Stimulated activated CD8-positive, alpha-beta memory T cell treated with anti-CD3 and anti-CD28 coated beads, Interleukin-2, amount 100 ng/mL, for 1 hour (primary cell): ENCODE measurements at places on chromosomes 12 and 14.

DNA sequence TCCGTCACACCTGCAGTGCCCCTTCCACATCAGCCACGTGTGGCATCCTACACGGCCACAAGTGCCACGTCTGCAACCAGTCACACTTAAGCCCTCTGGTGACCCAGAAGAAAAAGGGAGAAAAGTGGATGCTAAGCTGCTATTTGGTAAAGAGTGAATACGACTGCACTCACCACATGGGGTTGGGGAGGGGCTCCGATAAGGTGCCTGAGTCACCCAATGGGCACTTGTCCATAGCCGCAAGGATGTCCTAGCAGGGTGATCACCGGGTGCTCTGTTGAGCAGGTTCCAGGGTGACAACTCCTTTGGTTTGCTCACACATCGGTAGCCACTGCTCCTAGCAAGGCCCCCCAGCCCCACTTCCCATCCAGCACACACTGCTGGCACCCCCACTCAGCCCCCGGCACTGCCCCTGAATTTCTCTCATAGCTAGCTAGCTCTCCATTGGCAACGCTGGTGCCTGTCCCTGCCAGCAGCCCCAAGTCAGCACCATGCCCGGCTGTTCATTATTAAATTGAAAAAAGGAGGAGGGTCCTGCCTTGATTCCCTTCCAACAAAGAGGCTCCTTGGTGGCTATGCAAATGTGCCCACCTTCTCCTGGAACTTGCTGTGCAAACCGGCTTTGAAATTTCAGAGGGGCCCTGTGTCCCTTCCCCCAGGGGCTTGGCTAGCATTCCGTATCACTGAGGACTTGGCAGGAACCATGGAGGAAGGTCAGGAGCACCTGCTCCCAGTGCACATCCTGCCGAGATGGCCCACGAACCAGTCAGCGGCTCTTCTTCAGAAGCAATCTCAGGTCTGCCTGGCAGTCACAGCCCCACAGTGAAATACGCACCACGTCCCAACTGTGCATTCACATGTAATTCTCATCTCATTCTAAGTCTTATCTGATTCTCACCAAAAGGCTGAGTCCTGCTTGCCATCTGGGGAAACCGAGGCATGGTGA is 227.7 kb upstream of the DIO3 start:
- no peak for DNase-seq

DNA sequence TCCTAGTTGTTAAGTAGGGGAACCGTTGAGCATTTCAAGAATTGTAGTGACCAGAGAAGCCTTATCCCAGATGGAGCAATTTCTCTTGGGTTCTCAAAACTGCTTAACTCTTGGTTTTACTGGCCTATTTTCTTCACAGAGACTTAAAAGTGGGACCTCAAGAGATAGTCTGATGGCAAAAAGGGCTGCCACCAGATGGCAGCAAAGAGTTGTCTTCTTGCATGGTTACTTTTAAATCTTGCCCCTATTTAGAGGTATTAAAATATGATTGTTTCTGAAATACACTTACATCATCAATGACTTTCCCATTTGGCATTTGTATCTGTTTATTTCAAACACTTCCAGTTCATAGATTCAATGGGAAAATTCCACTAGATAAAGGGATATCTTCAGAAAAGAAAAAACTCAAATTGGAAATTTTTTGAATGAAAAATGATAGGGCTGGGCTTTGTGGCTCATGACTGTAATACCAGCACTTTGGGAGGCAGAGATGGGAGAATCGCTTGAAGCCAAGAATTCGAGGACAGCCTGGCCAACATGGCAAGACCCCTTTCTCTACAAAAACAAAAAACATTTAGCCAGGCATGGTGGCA is 69.9 kb upstream of the CNTN1 start:
- DNase-seq, result no peak

DNA sequence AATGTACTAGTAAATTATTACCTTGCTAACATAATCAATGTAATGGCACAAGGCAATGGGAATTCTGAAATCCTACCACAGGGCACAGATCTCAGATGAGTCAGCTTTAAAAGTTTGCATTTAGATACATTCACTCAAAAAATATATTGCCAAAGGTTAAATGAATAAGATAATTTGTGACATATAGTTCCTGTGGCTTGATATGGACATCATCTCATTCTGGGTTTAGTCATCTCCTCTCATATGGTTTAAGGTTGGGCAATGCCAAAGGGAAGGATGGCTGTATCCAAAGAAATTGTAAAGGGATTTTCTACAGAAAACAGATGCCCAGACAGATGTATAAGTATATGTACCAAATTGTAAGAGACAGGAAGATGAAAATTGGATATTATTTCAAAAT is 1065.0 kb downstream of the LRFN5 start:
- no peak for DNase-seq

GRCh38 chr12:130920723-130921381 is 32.9 kb upstream of the ADGRD1 start:
- DNase-seq, result no peak

DNA sequence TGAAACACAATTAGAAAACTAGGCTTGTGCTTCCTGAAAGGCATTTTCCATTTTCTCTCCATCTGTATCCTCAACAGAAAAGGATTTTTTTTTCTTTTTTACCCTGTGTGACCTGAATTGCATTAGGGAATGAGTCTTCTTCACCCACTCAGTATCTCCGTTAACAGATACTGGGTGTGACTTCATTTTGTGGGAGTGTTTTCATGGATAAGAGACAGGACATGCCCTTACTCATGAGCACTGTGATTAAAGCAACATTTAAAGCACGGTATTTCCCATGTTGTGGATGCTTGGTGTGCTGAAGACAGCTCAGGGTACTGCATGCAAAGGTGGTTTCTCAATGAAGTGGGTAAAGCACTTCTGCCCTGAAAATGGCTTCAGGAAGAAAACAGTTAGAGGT is 1397.3 kb upstream of the TMEM132C start:
- no peak for DNase-seq

GRCh38 chr12:52497975-52498374 is 4.9 kb upstream of the KRT6A start:
- no peak for DNase-seq

DNA sequence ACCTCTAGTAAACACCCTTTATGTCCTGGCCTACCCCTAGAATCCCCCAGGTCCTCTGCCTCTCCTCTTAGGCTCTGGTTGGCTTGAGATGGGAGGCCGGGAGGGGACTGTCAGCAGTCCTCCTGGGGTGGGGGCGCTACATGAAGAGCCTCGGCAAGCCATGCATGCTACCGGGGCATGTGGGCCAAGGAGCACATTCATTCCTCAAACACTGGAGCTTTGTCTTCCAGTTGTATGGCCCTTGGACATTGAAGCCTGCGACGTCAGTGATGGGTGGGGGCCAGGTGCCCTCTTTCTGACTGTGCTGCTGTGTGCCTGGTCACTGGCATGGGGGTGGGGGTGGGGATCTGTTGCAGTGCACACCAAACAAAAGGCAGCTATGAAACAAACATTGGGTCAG is 15.8 kb upstream of the CELA1 start:
- no peak for DNase-seq

DNA sequence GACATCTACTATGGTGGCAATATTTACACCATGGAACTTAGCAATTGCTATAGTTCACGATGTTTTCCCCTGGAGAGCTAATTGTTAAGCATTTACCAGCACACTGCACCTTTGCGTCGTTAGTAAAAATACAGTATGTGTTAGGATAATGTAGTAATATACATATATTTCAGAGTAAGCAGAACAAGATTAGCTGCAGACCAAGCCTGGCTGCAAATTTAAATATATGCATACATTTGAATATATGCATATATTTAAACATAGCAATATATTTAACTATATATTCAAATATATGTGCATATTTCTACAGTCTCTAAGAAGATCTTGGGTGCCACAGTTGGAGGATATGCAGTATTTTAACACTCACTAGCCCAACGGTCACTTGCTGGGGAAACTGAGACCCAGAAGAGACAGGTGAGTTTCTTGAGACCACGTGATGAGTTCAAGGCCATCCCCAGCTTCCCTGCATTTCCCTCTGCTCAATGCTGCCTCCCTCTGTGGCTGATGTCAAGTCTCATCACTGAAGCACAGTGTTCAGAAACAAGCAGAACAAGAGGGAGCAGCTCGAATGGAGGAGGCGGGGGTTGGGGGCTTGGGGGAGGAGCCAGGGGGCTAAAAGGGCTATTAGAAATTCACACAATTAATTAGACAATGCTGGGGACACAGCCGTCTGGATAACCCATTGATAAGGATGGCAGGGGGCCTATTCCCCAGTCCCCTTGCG is 708.0 kb downstream of the MED13L start:
- no peak for DNase-seq

GRCh38 chr14:76699939-76700590 is 61.2 kb upstream of the VASH1 start:
- DNase-seq, result no peak

GRCh38 chr12:126506426-126507182 is 1441.4 kb downstream of the AACS start:
- no peak for DNase-seq

GRCh38 chr12:12088761-12089160 is 18.0 kb downstream of the BCL2L14 start:
- no peak for DNase-seq

DNA sequence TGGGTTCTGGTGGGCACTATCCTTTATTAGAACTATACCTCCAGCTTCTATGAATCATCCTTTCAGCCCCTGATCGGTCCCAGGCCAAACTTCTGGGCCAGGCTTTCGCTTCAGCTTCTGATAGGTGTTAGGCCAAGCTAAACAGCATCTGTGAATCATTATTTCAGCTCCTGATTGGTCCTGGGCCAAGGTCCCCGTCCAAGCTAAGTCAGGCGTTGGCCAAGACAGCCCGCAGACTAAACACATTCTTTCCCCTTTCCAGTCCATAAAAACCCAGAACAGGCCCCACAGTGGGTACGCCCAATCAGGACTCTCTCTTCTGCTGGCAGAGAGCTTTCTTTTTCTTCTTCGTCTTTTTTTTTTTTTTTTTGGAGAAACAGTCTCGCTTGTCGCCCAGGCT is 1808.9 kb upstream of the SEL1L start:
- no peak for DNase-seq

DNA sequence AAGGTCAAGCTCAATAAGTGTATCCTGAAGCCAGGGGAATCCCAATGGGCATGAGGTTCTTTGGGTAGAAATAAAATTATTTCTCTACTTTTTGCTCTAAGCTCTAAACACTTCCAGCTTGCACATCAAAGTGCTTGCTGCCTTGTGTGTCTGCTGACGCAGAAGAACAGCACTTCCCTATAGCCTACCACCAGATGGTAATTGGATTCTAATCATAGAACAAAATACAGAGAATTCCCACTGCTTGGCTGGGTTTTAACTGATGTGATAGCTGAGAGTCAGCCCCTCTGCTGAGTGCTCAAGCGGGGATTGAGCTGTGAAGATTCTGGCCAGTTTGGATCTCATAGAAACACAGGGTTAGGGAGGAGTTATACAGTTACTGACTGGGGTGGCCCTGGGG is 132.4 kb upstream of the GZMB start:
- DNase-seq, result no peak

DNA sequence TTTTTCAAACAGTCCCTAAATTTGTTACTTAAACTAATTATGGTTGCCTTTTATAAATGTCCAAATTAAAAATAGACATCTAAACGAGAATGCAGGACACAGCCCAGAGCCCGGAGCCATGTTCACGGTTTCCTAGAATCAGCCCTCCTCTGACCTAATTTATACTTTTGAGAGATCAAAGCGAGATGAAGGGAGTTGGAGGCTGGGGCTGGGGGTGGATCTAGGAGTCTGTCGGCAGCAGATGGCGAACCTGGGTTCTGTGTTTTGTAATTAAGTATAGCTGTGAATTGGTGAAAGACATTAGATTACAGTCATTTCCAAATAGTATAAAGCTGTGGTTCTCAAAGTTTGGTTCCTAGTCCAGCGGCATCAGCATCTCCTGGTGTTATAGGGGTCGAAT is 210.1 kb downstream of the SLC41A2 start:
- DNase-seq, result no peak

DNA sequence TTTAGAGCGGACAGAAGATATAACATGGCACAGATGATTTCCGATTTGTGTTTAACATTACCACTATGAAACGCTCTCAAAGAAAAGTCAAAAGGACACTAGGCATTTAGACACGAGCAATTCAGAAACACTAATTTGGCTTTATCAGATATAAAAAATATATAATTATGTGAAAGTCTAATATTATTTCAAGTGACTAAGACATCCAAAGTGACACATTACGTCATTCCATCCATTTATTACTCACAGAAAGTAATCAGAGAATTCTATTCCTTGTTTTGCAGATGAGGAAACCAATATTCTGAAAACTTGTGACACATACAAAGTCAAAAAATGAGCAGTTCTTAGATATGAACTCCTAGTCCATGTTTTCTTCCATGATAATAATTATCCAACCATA is 250.8 kb upstream of the USP15 start:
- DNase-seq, result no peak

- no peak for DNase-seq
Observed at GRCh38 chr14:68506645-68507419, 286.0 kb downstream of the ZFP36L1 start.

DNA sequence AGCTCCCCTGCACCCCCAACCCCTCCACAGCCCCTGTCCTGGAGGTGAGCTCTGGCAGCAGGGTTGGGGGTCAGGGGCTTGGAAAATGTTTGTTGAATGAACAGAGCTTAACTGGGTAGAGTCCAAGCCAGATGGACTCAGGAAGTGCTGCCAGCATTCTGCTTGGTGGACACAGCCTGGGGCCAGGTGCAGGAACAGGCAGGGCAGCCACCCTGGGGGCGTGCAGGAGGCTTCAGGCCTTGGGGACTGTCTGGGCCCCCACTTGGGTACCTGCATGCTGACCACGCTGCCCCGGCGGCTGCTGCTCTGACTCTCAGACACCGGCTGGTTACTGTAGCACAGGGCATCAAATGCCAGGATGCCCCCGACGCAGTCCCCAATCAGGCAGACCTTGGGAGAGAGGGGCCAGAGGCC is 15.7 kb downstream of the ARL6IP4 start:
- DNase-seq, result no peak

DNA sequence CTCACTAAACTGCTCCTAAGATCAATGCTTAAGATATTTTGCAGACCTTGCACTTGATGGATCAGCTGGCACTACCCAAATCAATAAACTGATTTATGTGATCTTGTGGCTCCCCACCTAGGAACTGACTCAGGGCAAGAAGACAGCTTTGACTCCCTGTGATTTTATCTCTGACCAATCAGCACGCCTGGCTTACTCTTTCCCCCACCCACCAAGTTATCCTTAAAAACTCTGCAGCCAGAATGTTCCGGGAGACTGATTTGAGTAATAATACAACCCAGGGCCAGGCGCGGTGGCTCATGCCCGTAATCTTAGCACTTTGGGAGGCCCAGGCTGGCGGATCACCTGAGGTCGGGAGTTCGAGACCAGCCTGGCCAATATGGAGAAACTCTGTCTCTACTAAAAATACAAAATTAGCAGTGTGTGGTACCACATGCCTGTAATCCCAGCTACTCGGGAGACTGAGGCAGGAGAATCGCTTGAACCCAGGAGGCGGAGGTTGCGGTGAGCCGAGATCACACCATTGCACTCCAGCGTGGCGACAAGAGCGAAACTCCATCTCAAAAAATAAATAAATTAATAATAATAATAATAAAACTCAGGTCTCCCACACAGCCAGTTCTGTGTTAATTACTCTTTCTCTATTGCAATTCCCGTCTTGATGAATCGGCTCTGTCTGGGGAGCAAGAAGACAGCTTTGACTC is 12.0 kb downstream of the MORN3 start:
- no peak for DNase-seq

- DNase-seq, result no peak
Observed at GRCh38 chr14:82710267-82710841, 1176.7 kb upstream of the SEL1L start.
